ENCODE measurements at places on chromosomes 13 and 19.

GRCh38 chr13:109698779-109699178 is 87.6 kb downstream of the IRS2 start:
- no peak for DNase-seq

GRCh38 chr13:30739761-30740642 is 4.7 kb downstream of the ALOX5AP start:
- peak; percentile 61 for DNase-seq

DNA sequence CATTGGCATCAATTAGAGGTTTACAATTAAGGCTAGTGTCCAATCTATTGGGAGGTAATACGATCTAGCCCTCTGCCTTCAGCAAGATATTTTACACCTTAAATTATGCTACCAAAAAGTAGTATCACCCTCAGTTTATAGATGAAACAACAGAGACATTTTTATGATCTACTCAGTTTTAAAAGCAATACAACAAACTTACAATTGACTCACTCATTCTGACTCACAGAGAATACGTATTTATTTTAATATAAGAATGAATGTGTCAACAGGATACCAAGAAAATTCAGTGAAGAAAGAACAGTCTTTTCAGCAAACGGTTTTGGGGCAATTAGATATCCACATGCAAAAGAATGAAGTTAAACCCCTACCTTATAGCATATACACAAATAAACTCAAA is 32.5 kb upstream of the STARD13 start:
- no peak for DNase-seq

DNA sequence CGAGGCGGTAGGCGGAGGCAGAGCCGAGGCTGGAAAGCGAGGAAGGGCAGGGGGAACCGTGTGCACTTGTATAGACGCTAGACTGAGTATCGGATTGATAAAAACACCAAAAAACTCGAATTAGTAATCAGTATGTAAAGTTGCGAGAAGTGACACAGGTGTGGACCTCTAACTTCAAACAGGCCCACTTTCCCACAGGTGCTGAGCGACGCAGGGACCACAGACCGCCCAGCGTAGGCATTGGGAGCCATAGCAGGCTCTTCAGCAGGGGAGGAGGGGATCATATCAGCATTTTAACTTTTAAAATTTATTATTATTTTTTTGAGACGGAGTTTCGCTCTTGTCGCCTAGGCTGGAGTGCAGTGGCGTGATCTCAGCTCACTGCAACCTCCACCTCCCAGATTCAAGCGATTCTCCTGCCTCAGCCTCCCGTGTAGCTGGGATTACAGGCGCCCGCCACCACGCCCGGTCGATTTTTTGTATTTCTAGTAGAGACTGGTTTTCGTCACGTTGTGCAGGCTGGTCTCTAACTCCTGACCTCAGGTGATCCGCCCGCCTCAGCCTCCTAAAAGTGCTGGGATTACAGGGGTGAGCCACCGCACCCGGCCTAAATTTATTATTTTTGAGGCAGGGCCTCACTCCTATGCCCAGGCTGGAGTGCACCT is 574 bp downstream of the VMAC start:
- no peak for DNase-seq

- no peak for DNase-seq
These were observed 1000.6 kb downstream of the OLFM4 start for GRCh38 chr13:54029226-54029625.

DNA sequence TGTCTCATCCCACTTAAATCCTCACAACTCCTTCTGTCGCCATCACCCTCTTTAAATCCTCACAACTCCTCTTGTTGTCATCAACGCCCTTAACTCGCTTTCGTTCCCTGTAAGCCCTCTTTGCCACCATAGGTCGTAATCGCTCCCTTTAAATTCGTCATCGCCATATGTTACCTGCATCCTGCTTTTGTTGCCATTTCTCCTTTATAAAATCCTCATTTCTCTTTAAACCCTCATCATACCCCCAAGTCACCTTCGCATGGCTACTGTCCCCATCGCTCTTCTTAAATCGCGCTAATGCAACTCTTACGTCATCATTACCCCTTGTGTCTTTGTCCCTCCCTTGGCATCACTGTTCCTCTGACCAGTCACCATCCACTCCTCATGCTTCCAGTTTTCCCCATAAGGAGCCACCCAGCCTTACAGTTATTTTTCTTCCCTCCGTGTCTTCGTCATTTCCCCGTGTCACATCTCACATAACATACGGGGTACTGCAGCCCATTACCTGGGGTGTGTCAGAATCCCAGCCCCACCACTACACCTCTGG is 539 bp downstream of the PLD3 start:
- DNase-seq: no peak

DNA sequence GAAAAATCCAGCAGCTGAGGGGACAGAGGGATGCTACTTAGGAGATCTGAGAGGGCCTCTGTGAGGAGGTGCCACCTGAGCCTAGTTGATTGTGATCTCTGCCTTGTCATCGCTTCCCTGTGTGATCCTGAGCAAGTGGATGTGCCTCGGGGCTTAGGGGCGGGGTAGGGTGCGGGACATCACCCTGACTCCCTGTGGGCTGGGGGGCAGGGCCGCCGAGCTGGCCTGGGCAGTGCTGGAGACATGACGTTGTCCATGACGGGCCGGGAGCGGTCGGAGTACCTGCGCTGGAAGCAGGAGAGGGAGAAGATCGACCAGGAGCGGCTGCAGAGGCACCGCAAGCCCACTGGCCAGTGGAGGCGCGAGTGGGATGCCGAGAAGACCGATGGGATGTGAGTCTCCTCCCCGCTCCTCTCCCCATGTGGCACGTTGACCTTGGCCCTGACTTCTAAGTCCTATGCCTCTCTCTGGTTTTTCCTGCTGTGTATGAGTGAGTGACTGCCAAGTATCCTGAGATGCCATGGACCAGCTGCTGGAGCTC is 8.2 kb upstream of the INAFM1 start:
- DNase-seq: no peak

GRCh38 chr13:73440296-73440895 is 381.6 kb downstream of the KLF5 start:
- DNase-seq: no peak

DNA sequence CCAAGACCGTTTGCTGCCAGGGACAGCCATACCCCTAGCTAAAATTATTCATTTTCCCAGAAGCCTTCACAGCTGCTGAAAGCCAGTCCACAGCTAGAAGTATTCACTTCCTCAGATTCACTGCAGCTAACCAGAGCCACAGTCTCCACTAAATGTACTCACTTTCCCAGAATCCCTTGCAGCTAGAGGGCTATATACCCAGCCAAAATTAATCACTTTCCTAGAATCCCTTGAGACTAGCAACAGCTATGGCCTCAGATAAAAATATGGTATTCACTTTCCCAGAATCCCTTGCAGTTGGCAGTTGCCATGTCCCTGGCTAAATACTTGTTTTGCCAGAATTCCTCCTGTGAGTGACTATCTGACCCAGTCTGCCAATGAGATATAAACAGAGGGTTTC is 13.8 kb upstream of the MEIS3 start:
- no peak for DNase-seq

- no peak for DNase-seq
These were observed 2.9 kb upstream of the CCDC9 start for GRCh38 chr19:47253467-47253881.

DNA sequence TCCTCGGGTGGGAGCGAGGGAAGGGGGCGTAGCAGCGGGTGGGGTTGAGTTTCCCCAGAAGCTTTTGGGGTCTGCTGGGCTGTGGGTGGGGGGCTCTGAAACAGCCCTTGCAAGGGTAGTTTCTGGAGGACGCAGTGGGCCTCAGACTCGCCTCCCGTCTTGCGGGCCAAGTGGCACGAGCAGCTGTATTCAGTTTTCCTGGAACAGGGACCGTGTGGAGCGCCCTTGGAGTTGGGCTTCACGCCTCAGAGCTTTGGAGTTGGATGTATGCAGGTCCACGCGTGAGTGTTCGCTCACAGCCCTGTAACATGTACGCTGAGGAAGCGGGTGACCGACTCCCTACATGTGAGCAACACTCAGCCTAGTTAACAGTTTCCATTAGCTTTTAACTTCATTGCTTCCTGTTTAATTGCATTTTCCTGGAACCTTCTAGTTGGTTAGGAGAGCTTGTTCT is 603 bp downstream of the TM9SF2 start:
- DNase-seq: no peak

- DNase-seq: no peak
These were observed 1.1 kb downstream of the PAF1 start for GRCh38 chr19:39389631-39390414.

DNA sequence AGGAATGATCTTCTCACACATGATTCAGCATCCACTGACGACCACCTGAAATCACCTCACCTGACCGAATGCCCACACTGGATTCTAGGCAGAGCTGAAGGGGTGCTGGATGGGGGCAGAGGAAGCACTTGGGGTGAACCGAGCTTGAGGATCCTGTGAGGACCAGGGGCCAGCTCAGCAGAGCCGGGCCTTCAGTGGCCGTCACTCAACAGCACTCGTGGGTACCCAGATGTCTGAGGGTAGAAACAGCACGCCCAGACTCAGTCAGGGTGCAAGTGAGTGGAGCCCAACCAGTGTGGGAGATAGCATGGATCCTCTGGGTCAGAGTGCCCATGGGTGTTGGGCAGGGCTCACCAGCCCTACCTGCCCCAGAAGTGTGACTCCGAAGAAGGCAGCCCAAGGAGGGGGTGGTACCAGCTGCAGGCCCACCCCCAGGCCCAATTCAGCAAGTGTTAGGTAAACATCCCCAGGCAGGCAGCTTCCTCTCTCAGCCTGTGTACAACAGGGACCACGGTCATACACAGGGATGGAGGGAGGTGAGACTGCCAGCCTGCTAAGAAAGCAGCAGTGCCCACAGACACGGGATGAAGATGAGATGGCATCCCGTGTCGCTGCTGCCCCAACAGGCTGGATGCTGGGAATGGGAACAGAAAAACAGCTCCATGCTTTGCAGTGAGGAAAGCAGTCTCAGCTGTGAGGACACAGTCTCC is 16.6 kb downstream of the GJA3 start:
- no peak for DNase-seq

GRCh38 chr19:45790942-45791341 is 1.7 kb downstream of the DMWD start:
- DNase-seq: peak; percentile 26

- DNase-seq: no peak
These were observed 266.7 kb downstream of the ZNF536 start for GRCh38 chr19:30638889-30639288.

- no peak for DNase-seq
These were observed 2.3 kb upstream of the EPHX3 start for GRCh38 chr19:15234431-15235130.

GRCh38 chr19:8041531-8041931 is 11.0 kb upstream of the CCL25 start:
- no peak for DNase-seq

GRCh38 chr19:48121066-48121465 is 10.4 kb upstream of the PLA2G4C start:
- DNase-seq: no peak

GRCh38 chr13:93559718-93560117 is 333.1 kb downstream of the GPC6 start:
- no peak for DNase-seq

DNA sequence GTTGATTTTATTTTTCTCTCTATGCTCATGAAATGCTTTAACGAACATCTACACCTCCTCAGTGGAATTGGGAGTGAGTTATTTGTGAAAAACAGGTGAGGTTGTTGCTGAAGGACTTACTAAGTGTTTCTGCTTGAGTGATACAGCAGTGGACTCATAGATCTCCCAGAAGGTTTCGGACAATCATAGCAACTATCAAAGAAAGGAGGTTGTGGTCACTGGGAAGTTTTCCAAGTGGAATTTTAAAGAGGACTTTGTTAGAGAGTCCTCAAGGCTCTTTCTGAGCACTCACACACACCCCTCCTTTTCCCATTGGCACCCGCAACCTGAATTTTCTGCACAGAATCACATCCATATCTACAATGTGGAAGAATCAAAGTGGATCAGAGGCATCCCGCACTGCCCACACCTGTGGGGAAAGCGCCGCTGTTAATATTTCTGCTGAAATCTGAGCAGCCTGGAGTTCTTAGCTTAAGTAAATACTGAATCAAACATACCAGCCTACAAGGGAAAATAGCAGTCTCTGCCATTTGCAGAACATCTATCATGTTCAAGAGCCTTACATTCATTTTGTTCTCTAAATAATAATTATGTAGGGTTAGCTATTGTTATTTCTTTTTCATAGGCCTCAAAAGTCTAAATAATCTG is 719.4 kb downstream of the DIAPH3 start:
- no peak for DNase-seq

DNA sequence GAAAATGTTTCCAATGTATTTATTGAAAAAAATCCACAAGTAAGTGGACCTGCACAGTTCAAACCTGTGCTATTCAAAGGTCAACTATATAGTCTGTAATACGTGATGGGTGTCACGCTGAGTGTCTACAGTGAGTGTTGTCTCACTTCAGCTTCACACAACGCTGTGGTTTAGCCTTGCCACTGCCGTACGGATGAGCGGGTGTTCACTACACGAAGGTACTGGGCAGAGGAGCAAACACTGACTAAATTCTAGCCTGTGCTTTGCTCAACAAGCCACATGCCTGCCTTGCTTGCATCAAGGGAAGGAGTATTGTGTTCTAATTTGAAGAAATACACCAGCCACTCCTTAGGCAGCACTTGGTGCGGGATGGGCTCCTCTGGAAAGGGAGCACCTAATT is 3.4 kb upstream of the FFAR3 start:
- DNase-seq: no peak

GRCh38 chr13:50512474-50513299 is 330.8 kb downstream of the DLEU7 start:
- peak; percentile 50 for DNase-seq

- no peak for DNase-seq
These were observed 2695.8 kb downstream of the PCDH9 start for GRCh38 chr13:64534302-64534701.

- no peak for DNase-seq
These were observed 98.4 kb downstream of the WDFY2 start for GRCh38 chr13:51682686-51683085.

DNA sequence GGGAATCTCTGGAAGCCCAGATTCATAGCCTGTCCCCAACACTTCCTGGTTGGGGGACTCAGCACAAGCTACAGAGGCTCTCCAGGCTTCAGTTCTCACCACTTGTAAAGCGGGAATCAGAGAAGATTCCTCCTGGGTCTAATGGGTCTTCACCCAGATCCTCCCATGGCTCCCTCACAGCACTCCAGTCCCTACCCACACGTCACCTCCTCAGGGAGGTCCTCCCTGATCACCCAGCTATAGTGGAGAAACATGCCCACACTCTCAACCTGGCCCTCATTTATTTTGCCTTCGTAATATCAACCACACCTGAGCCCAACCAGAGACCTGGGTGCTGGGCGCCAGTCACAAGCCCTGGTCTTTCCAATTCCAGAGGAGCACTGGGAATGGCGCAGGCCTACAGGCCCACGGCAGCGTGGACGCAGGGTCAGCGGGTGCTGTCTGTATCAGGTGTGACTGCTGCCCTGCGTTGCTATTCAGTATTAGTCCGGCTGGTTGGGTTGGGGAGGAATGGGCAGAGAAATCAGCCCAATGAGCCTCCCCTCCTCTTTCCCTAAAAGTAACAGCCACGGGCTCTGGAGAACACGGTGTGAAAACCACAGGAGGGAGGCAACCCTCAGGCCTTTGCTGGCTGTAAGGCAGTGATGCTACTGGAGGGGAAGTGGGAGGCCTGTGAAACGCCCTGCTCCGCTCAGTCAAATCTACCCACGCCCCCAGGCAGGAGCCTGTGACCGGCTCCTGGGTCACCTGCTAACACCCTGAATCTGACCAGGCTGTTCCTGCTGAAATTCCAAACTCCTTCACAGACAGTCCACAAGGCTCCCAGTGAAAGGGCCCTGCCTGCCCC is 5.2 kb downstream of the AKT2 start:
- DNase-seq: peak; percentile 19

GRCh38 chr13:99997702-99998214 is 16.2 kb downstream of the ZIC2 start:
- DNase-seq: no peak

All from activated gamma-delta T cell treated with Interleukin-2 at 50 U/mL for 16 hours (primary cell).